Epithelial cell of proximal tubule (primary cell): ENCODE measurements at places on chromosomes 3 and 15.

GRCh38 chr3:192262001-192262400, 465.3 kb downstream of the FGF12 start:
- DNase-seq, result no peak

- DNase-seq, result no peak
Observed at GRCh38 chr15:75042730-75043508, 19.5 kb downstream of the PPCDC start.

DNA sequence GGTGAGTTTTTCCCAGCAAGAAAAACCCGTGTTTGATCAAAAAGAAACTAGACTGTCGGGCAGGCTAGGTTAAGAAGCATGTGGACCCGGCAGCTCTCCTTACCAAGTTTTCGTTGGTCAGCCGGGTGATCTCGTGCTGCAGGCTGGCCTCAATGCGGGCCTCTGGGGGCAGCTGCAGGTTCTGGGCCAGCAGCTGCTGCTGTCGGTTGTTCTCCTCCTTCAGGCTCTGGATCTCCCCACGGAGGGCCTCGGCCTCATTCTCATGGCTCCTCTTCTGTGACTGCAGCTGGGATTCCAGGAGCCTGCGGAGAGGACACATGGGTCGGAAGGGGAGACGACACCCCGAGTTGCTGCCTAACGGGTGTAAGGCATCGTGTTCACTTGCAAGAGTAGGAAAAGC, 44.5 kb upstream of the MYO5C start:
- no peak for DNase-seq

- no peak for DNase-seq
Observed at GRCh38 chr3:14490831-14491230, 49.3 kb downstream of the GRIP2 start.

DNA sequence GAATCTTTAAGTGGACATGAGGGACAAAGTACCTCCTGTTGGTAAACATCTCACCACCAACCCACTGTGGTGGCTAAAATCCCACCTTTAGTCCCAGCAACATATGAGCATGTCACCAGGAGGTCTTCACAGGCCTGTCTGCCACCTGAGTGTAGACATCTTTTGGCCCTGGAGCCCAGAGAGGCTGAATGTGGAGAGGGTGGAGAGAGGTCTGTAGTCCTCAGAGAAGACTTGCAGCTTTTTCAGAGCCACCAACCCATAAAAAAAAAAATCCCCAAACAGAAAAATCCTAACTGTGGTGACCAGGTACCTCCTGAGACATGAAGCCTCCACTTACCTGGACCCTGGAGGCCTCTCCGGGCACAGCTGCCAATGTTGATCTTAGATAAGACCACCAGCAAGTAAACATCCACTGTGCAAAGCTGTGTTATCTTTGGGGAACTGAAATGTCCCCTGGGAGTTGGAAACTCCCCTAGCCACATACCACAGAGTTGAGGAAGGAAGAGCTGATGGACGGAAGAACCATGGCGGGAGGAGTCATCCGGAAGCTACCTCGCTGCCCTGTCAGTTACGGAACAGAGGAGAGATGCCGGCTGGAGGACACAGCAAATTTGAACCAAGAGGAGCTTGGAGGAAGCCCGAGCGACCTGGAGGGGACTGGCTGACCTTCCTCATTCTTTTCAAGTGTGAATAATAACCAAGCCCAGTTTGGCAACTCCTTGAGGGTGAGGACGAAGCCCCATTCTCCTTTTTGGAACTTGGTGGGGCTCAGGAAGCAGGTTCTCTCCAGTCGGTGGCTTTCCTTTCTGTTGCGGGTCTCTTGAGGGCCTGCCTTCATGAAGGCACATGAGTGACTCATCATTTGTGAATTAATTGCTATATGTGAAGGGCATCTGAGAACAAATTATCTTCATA, at the start of gene GHRL:
Gene GHRL (minus strand): TSS at position 443 of the 915 bp plus-strand sequence. CDS start 2,767 bp downstream, outside the sequence.
- DNase-seq, result no peak

DNA sequence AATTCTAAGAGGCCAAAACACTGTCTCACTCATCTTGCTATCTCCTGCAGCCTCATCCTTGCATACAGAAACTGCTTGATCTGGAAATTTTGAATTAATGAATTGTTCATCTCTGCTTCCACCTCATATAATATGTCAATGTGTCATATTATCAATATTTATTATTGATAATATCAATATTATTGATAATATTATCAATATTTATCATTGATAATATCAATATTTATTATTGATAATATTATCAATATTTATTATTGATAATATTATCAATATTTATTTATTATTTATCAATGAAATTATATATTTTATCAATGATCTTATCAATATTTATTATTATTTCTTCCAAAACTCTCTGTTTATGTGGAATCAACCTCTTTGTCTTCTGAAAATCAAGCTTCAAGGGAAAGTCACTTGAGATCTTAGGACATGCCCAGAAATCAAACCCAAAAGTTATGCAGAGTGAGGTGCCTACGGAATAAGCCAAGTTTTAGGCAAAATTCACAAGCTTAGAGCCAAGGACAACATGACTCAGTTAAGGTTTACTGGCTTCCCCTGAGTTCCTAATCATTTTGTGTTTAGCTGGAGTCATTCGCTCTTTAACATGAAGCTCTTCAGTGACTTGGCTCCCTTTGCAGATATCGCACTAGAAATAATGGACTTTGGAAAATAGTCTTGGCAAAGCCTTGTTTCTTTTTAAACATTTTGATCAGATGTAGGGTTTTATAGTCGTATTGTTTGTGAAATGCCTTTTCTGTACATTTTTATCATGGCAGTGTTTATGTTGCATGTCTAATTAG, 297.1 kb upstream of the RARB start:
- DNase-seq, result no peak

DNA sequence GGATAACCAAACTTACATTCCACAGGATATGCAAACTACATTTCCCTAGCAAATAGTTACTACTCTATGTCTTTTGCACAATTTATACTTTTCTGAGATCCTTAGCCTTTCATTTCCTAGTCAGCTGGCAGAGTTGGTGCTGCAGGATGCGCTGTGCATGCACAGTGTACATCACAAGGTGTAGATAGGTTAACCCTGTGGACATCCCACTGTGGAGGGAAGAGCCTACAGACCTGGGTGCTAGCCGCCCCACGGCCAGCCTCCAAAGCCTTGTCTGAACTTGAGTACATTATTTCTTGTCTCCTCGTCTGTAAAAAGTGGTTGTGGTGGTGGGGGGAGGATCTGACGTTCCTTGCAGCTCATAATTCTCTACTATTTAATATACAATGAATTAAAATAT, 3.5 kb downstream of the TNFSF10 start:
- DNase-seq, result no peak

- DNase-seq, result no peak
Observed at GRCh38 chr15:61685971-61686370, 374.3 kb downstream of the VPS13C start.

GRCh38 chr3:119594066-119594465, 3.6 kb upstream of the PLA1A start:
- no peak for DNase-seq

DNA sequence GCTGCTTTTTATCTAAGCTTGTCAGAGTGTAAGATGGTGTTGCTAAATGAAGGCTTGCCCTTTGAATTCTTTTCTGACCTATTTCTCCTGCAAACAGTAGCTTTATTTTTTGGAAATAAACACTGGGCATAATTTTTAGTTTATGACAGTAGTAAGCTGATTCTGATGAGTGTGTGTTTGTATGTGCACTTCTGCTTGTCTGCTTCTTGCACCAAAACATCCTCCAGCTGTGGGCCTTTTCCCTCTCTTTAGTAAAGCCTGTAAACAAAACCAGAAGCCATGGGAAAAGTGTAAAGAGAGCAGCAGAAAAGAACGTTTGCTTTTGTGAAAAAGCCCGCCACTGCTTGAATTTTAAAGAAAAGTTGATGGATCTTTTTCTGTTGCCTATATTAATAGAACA, 136.4 kb upstream of the IL12A start:
- no peak for DNase-seq

- no peak for DNase-seq
Observed at GRCh38 chr15:81337713-81338157, 13.8 kb upstream of the STARD5 start.

DNA sequence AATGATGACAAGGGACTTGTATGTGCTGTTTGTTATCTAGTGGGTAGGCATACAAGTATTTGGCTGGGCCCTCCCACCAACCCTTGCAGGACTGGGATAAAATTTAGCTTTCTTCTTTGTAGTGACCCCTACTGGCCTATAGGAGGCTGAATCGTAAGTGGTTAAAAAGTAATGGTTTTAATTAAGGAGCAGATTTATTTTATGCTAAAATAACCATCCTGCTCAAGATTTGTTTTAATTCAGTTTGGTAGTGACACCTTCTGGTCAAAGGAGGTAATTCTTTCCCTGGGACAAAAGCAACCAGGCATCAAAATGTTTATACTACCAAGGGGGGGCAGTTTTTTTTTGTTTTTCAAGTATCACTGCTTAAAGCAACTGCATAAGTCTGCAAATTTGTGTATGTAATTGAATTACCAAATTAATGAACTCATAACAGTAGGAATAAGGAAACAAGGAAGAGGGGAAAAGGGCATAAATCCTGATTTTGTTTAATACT, 70.7 kb downstream of the TOP2B start:
- DNase-seq, result no peak

DNA sequence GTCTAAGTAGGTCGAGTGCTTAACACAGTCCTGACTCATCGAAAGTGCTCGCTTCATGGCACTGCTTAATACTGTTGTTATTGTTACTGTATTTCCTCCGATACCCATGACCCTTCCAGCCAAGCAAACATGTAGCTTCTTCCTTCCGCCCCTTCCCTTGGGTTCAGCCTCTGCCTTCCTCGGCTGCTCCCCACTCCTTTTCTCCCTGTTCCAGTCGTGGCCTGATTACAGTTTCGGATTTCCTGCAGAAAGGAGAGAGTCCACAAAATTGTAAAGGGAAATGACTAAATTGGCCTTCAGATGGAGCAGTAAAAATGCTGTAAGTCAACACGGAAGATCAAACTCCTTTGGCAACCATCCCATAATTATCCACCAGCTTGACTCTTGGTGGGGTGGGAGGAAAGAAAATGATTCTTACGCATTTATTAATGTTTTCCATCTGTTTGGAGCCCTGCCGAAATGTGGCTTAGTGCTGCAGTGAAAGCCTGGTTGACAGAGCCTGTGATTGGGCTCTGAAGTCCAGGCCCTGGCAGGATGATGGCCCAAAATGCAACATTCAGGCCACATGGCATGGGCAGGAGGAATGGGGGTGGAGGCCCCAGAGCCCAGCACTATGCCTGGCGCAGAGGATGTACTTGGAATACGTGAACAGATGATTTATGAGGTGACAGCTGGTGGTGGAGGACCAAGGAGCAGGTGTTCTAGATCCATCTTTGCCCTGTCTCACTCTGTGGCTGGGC, 37.6 kb downstream of the FAM3D start:
- DNase-seq, result no peak

DNA sequence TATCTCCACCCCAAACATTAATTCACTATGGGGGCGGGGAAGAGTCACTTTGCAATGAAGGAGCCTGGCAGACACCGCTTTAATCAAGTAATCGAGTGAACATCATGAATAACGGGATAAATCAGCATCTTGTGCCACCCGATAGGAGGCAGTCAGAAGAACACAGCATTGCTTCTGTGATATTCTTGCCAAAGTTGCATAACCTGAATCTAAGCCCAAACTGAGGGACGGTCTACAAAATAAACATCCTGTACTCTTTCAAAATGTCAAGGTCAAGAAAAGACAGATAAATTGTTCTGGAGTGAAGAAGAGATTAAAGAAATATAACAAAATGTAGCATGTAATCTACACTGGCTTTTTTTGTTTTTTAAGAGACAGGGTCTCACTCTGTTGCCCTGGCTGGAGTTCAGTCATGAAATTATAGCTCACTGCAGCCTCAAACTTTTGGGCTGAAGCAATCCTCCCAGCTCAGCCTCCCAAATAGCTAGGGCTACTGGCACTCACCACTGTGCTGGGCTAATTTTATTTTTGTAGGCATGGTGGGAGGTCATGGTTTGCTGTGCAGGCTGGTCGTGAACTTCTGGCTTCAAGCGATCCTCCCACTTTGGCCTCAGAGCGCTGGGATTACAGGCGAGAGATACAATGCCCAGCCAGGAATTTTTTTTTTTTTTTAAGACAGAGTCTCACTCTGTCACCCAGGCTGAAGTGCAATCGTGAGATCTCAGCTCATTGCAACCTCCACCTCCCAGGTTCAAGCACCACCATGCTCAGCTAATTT, 20.1 kb upstream of the VWA5B2 start:
- no peak for DNase-seq

GRCh38 chr15:67010898-67011616, 54.3 kb upstream of the SMAD3 start:
- no peak for DNase-seq

DNA sequence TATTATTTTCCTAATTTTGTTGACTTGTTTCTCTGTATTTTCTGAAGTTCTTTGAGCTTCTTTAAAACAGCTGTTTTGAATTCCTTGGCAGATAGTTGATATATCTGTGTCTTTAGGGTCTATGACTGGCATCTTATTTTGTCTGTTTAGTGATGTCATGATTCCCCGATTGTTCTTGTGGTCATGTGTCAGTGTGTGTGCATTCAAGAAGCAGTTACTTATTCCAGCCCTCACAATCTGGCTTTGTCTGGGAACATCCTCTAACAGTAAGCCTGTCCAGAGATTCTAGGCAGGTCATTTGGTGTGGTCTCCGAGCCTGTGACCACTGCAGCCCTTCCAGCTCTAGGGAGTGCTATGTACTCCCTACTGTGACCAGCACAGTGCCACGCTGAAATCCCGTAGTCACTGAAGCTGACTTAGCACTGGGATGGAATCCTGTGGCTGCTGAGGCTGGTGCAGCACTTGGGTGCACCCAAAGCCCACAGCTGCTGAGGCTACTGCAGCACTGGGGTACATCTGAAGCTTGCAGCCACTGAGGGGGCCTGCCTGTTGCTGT, 6.7 kb downstream of the LNP1 start:
- no peak for DNase-seq

DNA sequence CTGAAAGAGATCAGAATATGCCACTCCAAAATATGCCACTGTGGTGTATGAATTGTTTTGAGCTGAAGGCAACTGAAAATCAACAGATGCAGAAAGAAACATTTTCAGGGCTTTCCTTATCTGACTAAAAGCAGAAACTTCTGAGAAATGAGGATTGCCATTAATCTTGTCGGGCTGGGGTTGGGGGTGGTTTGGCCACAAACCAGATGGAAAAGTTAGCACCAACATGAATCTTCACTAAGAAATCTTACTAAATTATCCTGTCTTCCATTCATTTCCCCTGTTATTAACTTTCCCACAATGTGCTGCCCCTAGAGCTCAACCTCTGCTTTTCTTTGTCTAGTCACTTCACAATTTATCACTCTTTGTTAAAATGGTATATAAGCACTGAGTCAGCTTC, 229.9 kb upstream of the GADL1 start:
- no peak for DNase-seq

GRCh38 chr3:131033480-131034080, 6.9 kb downstream of the NEK11 start:
- DNase-seq, result no peak
